ENCODE measurements at places on chromosomes 16 and 17.

DNA sequence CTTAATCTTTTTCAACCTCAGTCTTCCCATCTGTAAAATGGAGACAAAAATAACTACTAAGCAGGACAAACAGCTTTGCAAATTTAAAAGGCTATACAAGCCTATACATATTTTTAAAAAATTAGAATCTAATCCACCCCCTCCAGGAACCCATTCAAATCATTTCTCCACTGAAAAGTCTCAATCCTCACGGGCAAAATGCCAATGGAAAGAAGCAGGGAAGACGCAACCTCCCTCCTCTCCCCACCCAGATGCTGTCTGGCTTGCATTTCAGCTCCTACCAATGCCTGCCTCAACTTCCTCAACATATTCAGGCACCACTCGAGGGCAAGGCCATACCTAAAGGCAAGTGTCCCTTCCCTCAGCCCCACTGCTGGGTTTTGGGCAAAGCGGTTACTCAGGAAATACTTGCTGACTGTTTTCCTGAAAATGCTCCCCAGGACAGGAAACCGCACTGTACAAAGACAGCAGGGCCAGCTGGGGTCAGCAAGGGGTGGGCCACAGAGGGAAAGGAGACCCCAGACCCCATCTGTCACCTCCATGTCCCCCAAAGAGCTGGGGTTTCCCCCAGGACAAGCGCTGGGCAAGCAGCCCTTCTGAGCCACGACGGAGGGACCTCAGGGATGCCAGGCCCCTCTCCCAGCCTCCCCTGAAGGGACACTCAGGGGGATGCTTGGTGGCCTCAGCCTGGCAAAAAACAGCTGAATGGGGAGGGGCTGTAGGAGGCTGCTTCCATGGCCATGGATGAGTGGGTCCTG lies 47.7 kb upstream of the DOC2B start:
- DNase-seq, result no peak

DNA sequence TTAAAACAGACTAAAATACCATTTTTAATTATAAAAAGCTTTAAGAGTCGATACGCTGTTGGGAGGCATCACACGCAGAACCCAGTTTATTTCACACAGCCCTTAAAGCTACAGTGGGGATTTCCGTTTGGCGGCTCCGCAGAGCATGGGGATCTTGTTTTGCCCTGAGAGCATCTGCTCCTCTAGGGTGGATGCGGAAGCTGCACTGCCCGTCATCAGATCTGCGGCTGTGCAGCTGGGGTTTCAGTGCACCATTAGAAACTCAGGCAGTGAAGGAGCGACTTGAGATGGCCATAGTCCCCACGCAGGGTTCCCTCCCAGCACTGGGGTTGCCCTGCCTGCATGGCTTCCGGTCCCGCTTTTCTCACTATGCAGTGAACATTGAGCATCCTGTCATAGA lies 62.2 kb upstream of the CHMP6 start:
- DNase-seq, result no peak

DNA sequence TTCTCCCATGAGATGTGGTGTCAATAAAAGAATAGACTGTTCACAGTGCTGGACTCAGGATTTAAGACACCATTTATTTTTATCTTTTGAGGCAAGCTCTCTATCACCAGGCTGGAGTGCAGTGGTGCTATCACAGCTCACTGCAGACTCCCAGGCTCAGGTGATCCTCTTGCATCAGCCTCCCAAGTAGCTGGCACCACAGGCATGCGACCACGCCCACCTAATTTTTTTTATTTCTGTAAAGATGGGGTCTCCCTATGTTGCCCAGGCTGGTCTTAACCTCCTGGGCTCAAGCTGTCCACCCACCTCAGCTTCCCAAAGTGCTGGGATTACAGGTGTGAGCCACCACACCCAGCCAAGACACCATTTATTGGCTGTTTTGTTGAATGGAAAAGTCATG lies 18.6 kb upstream of the DRG2 start:
- DNase-seq, result no peak

DNA sequence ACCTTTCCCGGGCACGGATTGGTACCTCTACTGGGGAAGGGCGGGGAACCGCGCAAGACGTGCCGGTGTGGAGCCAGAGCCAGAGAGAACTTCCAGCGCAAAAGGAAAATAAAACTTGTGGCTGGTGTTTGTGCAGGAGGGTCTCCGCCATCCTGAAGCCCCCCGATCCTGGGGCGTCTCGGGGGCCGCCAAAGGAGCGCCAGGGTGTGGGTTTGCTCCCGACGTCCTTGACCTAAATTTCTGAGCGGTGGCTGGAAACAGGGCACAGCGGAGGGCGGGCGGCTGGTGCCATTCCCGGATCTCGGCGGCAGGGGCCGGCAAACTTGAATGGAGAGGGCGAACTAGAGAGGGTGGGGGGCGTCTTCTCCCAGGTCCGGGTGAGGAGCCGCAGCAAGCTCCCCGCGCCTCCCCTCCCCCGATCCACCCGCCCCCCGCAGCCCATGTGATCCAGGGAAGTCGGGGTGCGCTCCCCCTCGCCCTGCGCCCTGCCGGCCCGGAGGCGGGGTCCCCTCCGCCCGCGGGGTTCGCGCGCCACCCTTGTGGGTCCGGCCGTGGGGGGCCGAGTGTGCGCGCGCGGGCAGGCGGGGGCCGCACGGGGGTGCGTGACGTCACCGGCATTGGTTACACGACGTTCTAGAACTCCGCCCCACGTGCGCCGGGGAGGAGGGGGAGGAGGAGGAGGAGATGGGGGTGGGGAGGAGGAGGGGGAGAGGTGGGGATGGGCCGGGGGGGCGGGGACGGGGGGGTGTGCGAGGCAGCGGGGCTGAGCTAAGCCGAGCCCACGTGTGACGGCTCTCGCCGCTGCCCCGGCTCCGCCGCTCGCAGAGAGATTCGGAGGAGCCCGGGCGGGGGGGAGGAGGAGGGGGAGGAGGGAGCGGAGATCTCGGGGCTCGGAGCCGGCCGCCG lies at the start of gene MSI2:
TSS of gene MSI2 (plus strand) at position 748 of the 906 bp plus-strand sequence. CDS start 220 bp downstream, outside the sequence.
- DNase-seq, result peak; percentile 96

DNA sequence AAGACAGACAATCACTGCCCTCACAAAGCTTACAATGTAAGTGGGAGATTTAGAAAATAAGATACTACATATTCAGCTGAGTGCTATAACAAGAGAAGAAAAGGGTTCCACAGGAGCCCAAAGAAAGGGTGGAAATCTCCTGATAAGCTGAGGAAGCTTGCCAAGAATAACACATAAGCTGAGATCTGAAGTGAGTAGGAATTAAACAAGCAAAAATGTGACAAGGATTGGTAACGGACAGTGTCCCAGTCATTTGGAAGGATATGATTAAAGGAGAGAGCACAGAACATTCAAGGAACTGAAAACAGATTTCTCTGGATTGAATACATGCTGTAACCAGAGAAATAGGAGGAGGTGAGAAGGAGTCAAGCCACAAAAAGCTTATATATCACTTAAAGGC lies 13.0 kb downstream of the CDYL2 start:
- DNase-seq, result no peak

- no peak for DNase-seq
These were observed 84.4 kb upstream of the GSE1 start for GRCh38 chr16:85528528-85529387.

DNA sequence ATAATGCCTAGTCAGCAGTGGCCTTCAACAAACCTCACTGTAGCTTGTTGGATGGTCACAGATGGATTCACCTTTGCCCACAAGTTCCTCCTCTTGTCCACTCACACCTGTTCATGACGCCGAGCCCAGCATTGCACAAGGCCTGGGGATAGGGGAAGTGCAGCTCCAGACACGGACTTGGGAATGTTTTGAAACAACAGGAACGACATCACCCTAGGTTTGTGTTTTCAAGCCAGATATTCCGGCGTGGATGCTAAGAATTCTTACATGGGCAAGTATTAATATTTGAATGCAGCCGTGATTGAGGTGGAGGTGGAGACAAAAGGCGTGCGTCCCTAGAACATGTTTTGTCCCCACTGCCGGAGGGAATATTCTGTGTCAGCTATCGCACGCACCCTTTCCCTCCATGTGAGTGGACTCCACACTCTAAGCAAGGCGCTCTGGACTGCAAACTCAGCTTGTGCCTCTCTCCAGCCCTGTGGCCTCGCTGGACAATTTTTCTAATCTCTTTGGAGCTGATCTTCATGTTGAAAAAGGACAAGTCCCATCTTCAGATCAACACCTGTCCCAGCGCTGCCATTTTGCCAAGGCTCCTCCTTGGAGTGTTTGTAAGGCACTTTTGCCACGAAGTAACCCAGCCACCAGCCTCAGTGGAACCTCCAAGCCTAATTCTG lies 2.0 kb upstream of the BANP start:
- DNase-seq, result no peak

DNA sequence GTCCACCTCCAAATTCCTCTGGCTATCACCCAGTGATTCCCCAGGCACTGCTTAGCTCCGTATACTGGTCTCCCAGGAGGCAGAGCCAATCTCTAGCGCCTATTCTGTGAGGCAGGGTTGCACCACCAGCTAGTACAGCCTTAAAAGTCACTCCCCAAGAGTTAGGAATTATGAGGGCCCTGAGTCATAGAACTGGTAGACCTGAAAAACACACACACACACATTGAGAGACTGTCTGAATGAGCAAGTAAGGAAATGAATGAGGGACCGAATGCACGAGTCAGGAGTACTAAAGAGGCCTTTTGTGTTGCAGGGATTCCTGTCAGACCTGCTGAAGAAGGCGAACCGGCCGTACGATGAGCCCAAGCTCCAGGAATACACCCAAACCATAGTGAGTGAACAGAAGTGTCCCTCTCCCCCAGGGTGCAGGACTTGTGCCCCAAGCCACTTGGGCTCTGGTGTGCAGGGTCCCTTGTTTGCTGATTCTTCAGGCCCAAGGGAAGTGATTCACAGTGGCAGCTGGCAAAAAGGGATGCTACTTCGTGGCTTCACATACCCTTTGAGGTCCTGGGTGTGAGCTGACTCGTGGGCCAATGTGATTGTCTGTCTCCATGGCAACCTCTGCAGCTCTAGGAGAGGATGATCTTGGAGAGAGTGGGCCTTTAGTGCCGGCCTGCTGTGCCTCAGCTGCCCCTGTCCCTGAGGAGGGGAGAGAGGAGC lies 24.7 kb downstream of the CALB2 start:
- peak; percentile 88 for DNase-seq

GRCh38 chr17:57170866-57171265 lies 85.5 kb upstream of the MSI2 start:
- DNase-seq, result no peak

GRCh38 chr17:57752031-57752905 lies 7.2 kb upstream of the CCDC182 start:
- no peak for DNase-seq

DNA sequence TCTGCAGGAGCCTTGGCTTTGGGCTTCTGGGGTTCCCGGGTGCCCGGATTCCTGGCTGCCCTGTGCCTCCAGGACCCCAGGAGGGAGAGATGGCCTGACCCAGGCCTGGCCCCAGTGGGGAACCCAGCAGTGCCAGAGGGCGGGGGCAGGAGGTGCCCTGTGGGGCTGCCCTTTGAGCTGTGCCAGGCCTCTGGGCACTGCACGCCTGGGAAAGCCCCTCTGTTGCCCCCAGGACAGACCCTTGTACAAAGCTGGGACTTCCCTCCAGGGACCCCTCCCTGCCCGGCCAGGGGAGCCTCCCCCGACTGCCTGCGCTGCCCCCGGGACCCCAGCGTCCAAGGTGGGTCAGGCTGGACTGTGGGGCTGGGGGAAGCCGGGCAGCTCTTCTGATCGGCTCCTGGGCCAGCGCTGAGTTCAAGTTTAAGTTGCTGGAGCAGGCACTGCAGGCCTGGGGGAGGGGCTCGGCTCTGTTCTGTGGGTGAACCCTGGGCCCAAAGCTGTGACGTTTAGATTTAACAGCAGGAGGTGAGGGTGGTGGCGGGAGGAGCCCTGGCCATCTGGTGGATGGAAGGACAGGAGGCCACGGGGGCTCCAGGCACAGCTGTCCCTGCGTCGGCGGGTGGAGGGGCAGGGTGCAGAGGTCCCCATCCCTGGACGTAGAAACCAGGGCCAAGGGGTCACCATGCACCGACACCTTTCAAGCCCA lies 27.6 kb upstream of the C1QTNF8 start:
- no peak for DNase-seq

DNA sequence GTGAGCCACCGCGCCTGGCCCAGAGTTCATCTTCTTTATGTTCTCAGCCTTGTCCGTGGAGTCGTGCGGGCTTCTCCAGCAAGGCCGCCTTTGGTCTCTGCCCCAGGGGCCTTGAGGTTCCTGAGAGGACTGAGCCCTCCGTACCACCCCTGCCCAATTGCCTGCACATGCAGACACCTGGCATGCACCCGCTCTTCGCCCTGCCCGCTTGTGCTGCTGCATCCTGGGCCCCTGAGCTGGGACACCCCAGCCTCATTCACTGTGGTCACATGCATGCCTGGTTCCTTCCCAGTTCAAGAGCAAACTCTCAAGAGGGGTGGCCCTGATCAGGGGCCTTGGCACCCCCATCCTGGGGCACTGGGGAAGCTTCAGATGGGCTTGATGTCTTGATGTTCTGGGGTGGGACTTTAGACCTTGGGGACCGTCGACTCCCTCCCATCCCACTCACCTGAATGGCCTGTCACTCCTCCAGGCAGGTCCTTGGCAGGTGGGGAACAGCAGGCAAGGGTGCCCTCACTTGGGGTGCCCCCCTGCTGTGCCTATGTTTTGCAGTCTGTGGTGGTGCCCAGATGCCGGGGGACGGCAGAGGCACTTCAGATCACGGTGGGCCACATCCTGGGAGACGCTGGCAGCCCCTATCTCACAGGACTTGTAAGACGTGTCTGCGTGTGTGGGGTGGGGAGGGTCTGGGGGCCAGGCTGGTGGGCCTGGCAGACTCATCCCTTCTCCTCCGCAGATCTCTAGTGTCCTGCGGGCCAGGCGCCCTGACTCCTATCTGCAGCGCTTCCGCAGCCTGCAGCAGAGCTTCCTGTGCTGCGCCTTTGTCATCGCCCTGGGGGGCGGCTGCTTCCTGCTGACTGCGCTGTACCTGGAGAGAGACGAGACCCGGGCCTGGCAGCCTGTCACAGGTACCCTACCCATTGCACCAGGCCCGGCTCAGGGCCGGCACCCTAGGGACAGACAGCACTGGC lies 12.7 kb upstream of the SPNS2 start:
- DNase-seq, result no peak

- DNase-seq, result peak; percentile 84
These were observed 41.1 kb upstream of the KLHDC4 start for GRCh38 chr16:87806641-87807546.

GRCh38 chr16:695355-696089 lies 5.3 kb upstream of the WDR24 start:
- DNase-seq, result peak; percentile 55

DNA sequence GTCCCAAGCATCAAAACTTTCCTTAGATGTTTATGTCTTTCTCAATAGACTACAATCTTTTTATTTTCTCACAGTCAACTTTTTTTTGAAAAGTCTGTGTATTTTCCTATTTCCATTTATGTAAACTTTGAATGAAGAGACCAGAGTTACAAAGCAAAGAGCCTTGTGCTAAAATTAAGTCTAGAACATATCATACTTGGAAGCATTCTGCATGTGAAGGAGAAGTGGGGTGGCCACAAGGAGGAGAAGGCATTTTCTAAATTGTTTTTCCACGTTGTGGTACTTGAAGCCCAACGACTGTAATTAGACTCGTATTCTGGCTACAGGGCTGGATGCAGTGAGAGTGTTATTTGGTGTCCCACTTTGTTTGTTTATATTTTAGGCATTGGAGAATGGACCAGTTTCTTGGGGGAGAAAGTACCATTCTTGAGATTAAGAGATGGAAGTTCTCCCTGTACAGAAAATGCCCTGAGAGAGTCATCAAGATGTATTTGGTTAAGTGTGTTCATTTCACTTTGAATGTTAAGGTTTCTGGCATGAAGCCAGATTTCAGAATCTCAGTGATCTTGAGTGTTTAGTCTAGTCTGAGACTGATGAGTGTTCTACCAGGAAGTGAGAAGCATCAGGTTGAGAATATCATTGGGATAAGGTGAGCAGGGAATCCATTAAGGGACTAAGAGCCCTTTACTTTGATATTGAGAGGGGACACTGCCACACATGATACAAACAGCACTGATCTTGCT lies 71.6 kb downstream of the MAP2K6 start:
- DNase-seq, result no peak

- DNase-seq, result no peak
These were observed 22.9 kb downstream of the PIK3R6 start for GRCh38 chr17:8844229-8845218.
